ENCODE measurements at places on chromosomes 12 and 14.

- no peak for DNase-seq
These were observed 128.6 kb upstream of the HIF1A start for GRCh38 chr14:61566537-61567225.

- no peak for DNase-seq
These were observed 142.1 kb downstream of the DYRK2 start for GRCh38 chr12:67790660-67791059.

- DNase-seq = peak; percentile 12
These were observed 48.7 kb upstream of the LALBA start for GRCh38 chr12:48618541-48618940.

GRCh38 chr12:38771871-38772270 lies 133.5 kb downstream of the CPNE8 start:
- no peak for DNase-seq

DNA sequence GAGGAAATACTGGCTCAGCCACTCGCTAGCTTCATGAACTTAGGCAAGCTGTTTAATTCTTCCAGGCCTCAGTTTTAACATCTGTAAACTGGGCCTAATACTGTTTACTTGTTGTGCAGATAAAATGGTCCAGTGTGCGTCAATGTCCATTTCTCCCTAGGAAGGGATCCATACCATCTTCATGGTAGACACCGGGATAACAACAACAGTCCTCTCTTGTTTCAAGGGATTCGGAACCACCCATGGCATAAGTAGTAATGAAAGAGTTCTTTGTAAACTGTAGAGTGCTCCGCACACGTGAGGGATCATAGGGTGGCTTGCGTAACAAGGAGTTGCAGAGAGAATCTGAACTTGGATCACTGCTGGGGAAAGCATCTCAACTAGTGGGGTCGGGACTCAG lies 17.3 kb upstream of the CHGA start:
- no peak for DNase-seq

Data from epithelial cell of prostate (primary cell).